SIG-M5 (cell line): ENCODE measurements at places on chromosomes 6 and 20.
A peak's percentile ranks its signal among the peaks of the same experiment; 100 is the strongest.

- no peak for DNase-seq
These were observed 9.0 kb upstream of the SLA2 start for GRCh38 chr20:36655004-36655403.

DNA sequence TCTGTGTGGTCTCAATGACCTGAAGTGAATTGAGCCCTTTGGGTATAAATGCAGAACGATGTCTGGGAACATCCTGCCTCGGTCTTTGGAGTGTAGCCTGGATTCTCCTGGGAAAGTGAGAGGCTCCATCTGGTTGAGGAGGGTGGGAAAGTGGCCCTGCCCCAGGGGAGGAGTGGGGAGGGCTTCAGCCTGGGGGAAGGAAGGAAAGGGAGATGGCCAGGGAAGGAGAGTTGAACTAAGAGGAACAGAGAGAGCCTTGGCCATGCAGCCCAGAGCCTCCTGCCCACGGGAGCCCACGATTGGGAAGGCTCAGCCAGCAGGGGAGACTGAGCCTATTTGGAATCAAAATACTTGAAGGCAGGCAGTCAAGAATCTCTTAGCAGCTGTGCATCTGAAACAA lies 2.3 kb upstream of the EPB41L1 start:
- no peak for DNase-seq

DNA sequence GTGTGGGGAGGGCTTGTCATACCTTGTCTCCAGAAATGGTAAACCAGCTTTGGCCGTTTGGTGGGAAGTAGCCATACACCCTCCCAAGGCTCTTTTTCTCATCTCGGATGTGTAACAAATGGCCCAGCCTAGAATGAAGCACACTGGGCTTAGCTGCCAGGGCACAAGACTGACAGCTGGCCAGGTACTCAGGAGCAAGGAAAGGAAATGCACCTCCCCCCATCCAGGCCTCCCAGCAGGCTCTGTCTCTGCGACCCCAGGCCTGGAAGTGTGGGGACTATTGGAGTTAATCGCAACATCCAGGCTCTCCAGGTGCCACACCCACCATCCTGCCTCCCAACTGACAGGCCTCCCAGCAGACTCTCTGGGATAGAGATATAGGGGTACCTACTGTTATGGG lies 43.0 kb downstream of the MRS2 start:
- no peak for DNase-seq

- no peak for DNase-seq
These were observed 114.7 kb downstream of the PLCB1 start for GRCh38 chr20:8246716-8247115.

GRCh38 chr6:142954844-142955243 lies 9.9 kb upstream of the HIVEP2 start:
- no peak for DNase-seq

- no peak for DNase-seq
These were observed 636 bp downstream of the ELOVL2 start for GRCh38 chr6:11043378-11043960.

GRCh38 chr6:3358413-3359100 lies 98.3 kb downstream of the SLC22A23 start:
- no peak for DNase-seq

GRCh38 chr20:10832141-10832540 lies 158.3 kb upstream of the JAG1 start:
- no peak for DNase-seq

GRCh38 chr6:128482642-128483041 lies 37.8 kb downstream of the PTPRK start:
- no peak for DNase-seq

DNA sequence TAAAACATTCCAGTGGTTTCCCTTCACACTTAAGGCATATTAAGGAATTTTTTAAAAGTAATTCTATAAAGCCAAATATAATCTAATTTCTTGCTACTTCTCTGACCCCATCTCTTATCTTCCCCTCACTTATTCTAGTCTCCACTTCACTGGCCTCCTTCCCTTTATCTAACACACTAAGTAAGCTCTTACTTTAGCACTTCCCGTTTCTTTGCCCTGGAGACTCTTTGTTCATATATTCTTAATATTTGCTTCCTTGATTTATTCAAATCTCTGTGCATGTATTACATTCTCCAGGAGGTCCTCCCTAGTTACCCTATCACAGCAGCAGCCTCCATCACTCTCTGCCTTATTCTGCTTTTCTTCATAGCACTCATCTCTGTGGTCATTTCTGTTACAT lies 20.3 kb downstream of the GTPBP2 start:
- no peak for DNase-seq

- DNase-seq: no peak
These were observed 35.8 kb downstream of the RIPOR2 start for GRCh38 chr6:24899997-24900325.

DNA sequence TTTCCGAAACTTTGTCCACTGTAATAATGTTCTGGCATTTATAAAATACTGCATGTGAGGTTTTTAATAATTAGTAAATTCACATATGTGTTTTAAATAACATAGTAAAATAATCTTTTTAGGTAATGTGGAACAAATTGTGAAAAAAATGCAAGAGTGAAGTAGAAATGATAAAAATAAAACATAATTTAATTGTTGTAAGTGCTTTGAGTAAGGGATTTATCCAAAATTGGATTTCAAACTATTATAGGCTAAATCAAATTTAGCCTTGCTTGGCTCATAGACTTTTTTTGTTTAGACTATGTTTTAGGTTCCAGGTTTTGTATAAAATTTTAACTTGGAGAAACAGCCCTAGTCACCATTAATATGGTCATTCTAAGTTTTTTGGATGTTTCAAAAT lies 1029.5 kb downstream of the PHF3 start:
- no peak for DNase-seq

DNA sequence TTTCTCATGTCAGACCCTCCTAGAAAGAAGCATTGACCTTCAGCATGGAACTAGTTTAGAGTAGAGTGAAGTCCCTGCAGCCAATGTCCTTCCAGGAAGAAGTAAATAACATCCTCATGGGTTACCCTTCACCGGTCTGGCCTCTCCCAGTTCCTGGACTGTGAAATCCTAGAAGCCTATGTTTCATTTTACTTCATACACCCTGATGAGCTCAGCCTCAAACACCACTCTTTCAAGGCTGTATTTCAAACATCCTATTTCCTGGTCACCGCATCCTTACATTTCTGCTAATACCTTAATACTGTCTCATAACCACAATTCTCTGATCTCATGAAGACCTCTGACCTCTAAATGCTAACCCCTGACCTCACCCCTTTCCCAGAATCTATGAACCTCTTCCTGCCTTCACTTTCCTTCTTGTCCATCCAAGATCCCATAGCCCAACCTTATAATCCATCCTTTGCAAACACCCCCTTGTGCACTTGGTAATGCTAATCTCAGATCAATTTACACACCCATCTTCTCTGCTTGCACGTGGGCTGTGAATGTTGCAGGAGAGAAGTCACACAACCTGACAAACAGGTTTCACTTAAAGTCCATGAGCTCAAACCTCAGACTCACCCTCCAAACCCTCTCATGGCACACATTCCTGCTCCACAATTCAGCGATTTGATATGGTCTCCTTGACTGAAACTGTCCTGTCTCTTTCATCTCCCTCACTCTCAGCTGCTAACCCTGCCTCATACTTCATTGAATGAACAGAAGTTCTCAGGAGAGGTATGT lies 30.2 kb downstream of the SLC2A10 start:
- no peak for DNase-seq

GRCh38 chr6:134466771-134467525 lies 149.0 kb upstream of the SGK1 start:
- no peak for DNase-seq

- no peak for DNase-seq
These were observed 788.9 kb downstream of the TBC1D32 start for GRCh38 chr6:120545353-120545752.

- no peak for DNase-seq
These were observed 10.9 kb upstream of the OSER1 start for GRCh38 chr20:44221368-44221954.

DNA sequence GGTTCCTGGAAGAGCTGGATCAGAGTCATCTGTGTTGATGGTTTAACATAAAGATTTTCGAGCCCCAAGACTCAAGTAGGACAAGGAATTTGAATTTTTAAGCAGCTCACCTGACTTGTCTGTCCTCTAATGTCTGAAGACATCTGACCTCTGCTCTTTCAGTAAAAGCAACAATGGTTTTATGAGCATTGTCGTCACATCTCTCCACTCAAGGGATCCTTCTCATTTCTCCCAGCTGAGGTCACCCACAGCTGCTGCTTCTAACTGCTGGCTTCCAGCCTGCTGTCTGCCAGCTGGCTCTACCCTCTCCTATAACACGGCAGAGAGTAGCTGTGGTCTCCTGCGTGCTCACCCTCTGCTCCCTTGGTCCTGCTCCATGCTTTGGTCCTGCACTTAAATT lies 24.7 kb upstream of the HDAC2 start:
- no peak for DNase-seq

GRCh38 chr6:144036064-144036834 lies 28.2 kb upstream of the PLAGL1 start:
- DNase-seq: peak; percentile 59

DNA sequence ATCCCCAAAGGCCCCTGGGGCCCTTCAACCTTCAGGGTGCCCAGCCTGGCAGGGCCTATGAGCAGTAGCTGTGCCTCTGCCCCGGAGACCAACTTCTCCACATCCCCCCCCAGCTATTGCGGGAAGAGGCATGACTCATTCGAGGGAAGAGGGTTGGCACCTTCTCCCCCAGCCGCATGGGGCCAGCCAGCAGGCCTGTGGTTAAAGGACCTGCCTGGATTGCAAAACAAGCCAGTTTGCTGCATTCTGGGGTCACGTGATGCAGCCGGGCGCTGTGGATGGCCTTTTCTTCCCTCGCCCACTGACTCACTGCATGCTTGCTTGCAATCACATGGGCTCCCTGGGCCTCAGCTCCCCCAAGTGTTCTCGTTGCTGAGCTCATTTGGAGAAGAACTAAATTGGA lies 182.5 kb downstream of the MAFB start:
- DNase-seq: peak; percentile 86

DNA sequence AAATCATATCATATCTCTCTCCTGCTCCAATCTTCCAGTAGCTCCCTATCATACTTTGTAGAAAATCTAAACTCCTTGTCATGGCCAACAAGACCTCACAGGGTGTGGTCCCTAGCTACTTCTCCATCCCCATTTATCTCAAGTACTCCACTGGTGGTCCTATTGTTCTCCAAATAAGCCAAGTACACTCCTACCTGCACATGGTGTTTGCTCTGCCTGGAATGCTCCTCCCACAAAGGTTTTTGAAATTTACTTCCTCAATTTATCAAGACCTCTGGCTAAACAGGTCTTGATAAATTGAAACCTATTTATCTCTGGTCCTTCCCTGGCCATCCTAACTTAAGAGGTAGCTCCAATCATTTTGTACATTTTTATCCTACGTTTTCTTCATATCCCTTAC lies 12.1 kb downstream of the TMX4 start:
- DNase-seq: no peak

GRCh38 chr6:80029470-80029869 lies 25.0 kb downstream of the TTK start:
- no peak for DNase-seq

GRCh38 chr6:138157986-138158638 lies 3.6 kb upstream of the ARFGEF3 start:
- DNase-seq: no peak

DNA sequence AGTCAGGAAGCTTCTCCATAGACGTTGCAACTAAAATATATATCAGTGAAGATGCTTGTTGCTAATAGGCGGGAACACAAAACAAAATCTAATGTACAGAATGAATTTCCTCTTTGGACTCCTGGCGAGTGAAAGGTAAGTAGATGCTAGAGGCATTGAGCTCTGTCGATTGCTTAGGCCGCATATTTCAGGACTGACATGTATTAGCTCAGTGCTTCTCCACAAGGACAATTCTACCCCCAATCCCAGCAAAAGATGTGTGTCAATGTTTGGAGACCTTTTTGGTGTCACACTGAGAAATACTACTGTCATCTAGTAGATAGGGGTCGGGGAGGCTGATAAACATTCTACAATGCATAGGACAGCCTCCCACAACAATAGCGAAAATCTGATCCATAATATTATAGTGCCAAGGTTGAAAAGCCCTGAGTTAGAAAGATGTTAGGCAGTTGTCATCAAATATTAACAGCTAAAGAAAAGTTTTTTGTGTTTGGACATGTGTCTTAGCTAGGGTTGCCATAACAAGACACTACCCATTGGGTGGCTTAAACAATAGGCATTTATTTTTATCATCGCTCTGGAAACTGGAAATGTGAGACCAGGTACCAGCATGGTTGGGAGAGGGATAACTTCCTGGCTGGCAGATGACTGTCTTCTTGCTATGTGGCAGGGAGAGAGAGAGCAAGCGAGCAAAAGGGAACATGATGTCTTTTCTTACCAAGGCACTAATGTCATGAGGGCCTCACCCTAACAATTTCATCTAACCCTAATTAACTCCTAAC lies 48.0 kb upstream of the BCAS1 start:
- DNase-seq: no peak

DNA sequence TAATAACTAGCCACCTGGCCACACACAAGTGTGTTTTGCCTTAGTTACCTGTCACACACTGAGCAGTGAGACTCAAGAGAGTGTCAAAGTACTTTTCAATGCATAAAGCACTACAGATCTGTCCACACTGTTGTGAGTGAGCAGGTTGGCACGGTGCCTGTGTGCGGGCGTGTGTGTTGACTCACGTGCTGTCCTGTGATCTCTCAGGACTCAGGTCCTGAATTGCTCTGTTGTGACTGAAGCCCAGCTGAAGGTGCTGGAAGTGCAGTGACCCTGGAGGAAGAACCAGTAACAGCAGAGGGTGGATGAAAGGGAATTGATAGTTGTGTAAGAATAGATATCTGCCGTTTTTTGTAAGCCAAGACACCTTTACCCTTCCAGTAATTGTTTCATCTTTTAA lies 18.3 kb downstream of the SLC16A10 start:
- no peak for DNase-seq

DNA sequence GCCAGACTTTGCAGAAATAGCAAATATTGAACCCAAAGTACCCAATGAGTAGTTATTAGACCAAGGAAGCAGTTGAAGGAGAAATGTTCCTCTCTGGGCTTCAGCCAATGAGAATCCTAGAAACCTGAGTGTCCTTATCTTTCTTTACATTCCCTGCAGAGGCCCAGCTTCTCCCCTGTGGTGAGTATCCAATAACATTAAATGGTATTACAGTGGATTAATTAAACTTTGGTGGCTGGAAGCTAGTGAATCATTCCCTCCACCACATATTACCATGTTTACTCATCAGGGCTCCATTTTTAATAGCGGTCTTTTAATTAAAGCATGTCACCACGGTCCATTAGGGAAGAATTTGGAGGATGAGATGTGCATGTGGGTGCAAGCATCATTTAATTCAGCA lies 74.0 kb downstream of the UNC5CL start:
- no peak for DNase-seq

DNA sequence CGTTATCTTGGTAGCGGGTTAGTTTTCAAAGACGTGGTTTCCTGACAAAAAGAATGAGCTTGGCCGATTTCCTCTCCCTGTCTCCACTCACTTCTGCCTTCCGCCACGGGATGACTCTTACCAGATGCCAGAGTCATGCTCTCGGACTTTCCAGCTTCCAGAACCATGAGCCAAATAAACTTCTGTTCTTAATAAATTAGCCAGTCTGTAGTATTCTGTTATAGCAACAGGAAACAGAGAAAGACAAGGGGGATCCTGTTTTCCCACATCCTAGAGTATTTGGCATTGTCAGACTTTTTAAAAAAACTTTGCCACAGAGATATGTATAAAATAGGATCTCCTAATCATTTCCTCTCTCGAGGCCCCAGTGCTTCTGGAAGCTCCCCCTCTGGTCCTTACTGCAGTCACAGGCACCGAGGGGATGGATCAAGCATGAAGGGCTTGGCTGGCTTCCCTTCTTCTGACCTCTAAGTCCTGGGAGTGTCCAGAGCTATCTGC lies 84.9 kb upstream of the NAA20 start:
- no peak for DNase-seq

GRCh38 chr6:33816911-33817310 lies 13.1 kb upstream of the MLN start:
- DNase-seq: no peak
